ENCODE measurements at places on chromosomes 12 and 14.
A peak's percentile ranks its signal among the peaks of the same experiment; 100 is the strongest.

- no peak for DNase-seq
These were observed 4.3 kb downstream of the MDM1 start for GRCh38 chr12:68327896-68328295.

DNA sequence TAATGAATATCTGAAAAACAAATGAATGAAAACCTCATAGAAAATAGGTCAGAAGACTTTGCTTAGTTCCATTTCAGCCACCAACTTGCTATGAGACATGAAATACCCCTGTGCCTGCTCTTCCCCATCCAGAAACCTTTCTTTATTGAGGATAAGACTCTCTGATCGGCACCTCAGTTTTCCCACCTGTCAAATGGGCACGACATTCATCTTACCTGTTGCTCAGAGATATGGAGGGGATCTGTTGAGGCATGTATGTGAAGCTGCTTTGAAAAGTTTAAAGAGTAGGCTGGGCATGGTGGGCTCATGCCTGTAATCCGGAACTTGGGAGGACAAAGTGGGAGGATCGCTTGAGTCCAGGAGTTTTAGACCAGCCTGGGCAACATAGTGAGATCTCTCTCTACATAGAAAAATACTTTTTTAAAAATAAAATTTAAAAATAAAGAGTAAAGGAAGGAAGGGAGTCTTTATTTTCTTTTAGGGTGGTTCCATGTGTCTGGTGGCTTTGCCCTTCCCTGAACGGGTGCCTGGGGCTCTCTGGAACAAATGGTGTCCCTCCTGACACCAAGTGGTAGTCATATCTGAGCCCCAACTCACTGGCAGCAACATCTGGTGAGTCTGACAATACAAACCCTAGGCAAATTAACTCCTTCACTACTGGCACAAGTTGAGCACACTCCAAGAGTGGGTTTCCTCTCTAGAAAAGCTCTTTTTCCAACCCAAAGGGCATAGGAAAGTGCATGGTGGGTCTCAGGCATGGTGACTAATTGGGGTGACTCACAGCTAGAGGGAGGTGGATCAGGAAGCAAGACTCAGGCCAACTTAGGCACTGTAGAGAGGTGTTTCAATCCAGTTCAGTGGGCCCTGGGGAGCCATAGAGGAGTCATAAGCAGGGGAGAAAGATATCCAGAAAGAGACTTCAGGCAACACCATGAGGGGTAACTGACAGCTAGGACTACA is 42.1 kb downstream of the MAP1LC3B2 start:
- no peak for DNase-seq

DNA sequence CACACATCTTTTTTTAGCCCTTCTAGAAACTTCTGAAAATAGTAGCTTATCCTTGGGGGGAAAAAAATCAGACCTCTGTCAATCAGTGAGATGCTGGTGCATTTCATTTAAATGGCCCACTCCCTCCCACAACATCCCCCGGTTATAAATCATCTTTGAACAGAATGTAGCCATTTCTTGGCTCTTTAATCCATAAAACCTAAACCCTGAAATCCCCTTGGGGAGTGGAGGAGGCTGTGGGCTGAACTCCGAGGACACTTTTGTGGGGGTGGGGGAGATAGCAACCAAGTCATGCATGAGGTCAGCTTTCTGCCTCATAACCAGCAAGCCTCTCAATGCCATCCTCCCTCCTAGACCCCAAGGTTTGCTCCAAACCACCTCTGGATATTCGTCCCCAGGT is 21.0 kb downstream of the HRK start:
- DNase-seq = no peak

DNA sequence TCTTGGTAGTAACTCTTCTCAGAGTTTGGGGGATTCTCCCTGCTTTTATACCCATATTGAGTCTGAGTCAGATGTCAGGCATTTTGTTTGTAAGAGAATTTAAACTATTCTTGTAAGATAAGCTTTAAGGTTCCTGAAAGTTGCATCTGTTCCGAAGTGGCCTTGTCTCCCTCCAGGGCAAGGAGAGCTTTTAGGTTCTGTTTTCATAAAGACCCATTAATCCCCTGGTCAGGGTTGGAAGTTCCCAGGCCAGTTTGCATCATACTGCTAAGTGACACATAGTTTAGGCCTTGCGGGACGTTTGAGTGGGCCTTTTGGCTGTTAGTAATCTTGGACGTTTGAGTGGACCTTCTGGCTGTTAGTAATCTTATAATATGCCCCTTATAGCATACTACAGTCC is 396.7 kb downstream of the NPAS3 start:
- no peak for DNase-seq

GRCh38 chr12:22653791-22654190 is 28.8 kb downstream of the ETNK1 start:
- no peak for DNase-seq

DNA sequence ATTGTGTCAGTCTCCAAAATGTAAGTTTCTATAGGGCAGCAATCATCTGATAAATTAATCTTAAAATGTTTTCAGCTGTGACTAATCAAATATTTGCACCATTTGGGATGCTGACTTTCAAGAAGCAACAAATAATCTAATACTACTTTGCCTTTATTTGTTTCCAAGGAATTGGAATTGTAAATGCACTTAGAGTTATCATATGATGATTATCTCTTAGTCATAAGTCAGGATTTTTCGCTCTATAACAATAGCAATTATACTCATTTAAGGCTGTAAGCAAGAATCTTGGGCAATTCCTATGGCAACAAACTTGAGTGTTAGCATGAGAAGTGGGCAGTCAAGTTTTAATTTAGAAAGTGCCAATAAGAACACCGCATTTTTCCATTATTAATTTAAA is 13.0 kb upstream of the BAZ1A start:
- DNase-seq = no peak

DNA sequence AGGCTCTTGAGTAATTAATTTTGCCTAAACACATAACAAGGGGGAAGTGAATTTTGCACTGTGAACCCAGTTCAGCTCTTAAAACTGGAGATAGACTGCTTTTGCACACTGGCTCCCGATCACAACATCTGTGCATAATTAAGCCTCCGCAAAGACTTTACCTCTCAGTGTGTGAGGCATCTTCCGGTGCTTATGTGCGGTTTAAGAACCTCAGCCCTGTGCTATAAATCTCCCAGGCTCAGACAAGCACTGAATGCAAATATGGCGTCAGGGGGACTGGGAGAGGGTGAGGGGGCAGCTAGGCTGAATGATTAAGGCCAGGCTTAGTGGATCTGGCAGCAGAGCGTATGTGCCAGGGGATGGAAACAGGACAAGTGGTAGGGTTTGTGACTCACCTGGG is 103.3 kb downstream of the ADCK1 start:
- DNase-seq = no peak

DNA sequence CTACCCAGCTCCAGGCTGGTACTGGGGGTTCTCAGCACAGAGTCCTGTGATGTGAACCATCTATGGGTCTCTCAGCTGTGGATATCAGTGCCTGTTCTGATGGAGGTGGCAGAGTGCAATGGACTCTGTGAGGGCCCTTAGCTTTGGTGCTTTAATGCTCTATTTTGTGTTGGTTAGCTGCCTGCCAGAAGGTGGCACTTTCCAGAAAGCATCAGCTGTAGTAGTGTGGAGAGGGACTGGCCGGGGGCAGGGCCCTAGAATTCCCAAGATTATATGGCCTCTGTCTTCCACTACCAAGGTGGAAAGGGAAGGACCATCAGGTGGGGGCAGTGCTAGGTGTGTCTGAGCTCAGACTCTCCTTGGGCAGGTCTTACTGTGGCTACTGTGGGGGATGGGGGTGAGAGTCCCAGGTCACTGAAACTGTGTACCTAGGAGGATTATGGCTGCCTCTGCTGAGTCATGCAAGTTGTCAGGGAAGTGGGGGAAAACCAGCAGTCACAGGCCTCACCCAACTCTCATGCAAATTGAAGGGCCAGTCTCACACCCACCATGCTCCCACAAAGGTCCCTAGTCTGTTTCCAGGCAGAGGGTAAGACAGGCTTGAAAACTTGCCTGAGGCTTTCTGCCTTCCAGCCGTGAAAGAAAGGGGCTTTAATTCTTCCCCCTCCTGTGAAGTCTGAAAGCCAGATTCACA is 878.1 kb downstream of the C12orf50 start:
- no peak for DNase-seq

- no peak for DNase-seq
These were observed 2.7 kb downstream of the KITLG start for GRCh38 chr12:88577537-88577936.

DNA sequence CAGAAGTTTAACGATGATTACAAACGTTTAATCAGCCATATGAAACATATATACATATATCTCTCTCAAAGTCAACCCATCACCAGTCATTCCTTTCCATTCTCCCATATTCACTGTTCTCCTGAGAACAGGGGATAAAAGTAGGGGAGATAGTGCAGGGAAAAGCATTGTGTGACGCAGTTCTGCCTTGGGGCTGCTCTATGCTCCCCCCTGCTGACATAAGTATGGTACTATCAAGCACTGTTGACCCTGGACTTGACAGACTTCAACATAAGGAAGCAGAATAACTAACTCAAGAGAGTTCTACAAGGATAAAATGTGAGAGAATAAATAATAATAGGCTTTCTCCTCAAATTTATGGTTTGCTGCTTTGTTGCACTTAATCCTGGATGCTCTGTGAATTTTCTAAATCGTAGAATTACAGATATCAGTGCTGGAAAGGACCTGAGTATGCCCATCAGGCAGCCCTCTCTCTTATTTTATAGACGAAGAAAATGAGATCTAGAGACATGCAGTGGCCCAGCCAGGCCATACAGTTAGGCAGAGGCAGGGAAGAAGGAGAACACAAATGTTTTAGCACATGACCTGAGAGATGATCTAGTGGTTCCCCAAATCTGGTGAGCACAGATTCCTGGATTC is 87.2 kb downstream of the SCN8A start:
- peak; percentile 28 for DNase-seq

- DNase-seq = no peak
These were observed 1.5 kb downstream of the CIPC start for GRCh38 chr14:77099425-77100167.

DNA sequence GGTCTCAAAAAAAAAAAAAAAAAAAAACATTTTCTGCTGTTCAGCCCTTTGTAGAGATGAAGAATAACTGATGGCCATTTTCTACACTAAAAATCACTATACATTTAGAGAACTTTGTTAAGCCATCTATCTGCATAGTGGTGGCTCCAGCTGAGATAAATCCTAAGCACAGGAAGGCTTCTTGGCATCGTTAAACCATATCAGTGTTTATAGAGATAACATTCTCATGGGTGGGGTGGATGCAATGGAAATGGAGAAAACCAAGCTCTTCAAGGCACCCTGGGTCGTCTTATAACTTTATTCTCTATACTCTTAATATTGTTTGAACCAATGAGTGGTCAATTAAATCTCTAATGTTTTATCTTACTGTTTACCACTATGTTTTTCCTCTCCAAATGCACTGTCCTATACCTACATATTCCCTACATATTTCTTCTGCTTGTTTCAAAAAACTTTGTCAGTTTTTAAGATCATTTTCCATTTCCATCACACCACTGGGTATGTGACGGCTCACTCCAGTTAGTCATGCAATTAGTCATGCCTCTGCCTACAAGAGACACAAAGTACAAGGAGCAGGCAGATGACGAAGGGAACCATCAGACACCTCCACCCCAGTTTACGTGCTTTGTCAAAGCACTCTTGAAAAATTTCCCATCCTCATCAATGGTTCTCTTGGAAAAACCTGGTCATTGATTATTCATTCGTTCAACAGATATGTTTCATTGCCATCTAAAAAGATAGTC is 119.3 kb upstream of the OVCH1 start:
- DNase-seq = no peak

GRCh38 chr12:2854669-2855453 is 2.0 kb downstream of the TEX52 start:
- DNase-seq = no peak

Data from stimulated activated CD8-positive, alpha-beta memory T cell treated with anti-CD3 and anti-CD28 coated beads, Interleukin-4, amount 100 ng/mL, for 48 hours (primary cell).